ENCODE measurements at places on chromosomes 11 and 22.
A peak's percentile ranks its signal among the peaks of the same experiment; 100 is the strongest.

GRCh38 chr11:69375316-69376154 is 81.6 kb downstream of the MYEOV start:
- no peak for DNase-seq

GRCh38 chr11:78248191-78248590 is 59.5 kb downstream of the USP35 start:
- no peak for DNase-seq

DNA sequence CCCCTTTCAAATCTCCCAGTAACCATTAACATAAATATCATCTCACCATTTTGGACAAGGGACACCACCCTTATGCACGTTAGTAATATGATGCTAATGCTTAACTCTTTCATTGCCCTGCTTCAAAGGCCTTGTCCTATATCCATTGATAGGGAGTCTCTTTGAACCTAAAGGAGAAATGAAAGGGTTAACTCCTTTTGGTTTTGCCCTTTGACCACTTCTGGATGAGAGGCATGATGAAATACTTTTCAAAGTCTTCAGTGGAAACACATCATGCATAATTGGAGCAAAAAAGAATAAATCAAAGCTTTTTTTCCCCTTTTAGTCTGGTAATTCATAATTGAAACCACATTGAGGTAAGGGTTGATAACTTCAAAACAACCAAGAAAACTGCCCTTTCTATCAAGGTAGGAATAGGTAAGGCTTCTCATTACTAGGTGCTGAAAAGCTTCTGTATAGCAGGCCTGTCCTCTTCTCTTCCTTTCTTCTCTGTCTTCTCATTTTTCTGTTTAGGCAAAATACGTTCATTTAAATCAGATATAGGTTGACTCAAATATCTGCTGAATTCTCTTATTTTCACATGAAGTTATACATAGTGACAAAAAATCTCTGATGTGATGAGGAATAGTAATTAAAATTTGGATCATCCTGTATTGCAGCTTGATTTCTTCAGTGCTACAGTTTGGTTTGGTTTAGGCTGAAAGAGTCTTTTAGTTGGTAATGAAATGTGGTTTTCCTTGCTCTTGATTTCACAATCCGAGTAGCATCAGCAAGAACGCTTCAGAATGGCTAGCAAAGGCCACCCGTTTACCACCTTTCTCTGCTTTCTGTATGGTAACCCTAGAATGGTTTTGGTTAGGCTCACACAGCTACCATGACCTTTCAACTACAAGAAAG is 94.8 kb downstream of the EXT2 start:
- no peak for DNase-seq

GRCh38 chr11:111792955-111793500 is 26.8 kb upstream of the PPP2R1B start:
- DNase-seq = no peak

DNA sequence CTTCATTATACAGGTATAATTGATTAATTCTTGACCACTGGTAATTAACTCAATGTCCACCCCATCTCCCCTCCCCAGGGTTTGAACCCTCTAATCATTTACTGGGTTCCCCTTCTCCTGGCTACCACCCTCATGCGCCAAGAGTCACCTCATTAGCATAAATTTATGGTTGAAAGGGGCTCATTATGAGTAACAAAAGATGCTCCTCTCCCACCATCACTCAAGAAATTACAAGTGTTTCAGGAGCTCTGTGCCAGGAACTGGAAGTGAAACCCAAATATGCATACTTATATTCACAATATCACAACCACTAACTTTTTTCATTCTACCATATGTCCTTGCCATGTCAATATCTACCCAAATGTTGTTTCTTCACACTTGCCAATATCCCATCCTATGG is 7.8 kb upstream of the STIP1 start:
- DNase-seq = no peak

GRCh38 chr11:75031771-75032549 is 43.2 kb downstream of the NEU3 start:
- DNase-seq = no peak

DNA sequence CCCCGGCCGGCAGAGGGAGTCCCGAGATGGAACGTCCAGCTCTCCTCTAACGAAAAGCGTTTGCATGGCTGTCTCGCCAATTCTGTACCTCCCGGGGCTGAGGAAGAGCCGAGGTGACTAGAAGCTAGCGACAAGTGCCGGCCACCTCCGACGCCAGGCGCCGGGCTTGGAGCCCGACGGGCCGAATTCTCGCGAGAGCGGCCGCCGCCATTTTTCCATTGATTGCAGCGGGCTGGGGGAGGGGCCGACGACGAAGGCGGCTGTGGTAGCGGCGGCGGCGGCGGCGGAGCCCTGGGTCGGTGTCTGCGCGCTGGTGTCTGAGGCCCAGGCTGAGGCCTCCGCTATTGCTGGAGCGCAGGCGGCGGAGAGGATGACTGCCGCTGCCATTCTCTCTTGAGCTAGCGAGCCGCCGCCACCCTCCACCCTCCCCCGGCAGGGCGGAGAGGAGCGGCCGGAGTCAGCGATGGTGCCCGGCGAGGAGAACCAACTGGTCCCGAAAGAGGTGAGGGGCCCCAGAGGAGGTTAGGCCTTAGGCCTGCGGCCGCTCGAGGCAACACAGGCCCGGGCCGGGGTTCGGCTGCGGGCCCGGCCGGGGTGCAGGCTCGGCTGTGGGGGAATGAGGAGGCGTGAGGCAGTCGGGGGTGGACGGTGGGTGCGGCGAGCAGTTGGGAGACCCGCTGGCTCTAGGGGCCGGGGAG is at the start of gene USP47:
Gene USP47 (plus strand): TSS at position 250 of the 698 bp plus-strand sequence. CDS start 214 bp downstream, at position 464.
- DNase-seq = peak; percentile 93

- DNase-seq = no peak
Measured at GRCh38 chr22:44497218-44497904, 672 bp downstream of the RTL6 start.

DNA sequence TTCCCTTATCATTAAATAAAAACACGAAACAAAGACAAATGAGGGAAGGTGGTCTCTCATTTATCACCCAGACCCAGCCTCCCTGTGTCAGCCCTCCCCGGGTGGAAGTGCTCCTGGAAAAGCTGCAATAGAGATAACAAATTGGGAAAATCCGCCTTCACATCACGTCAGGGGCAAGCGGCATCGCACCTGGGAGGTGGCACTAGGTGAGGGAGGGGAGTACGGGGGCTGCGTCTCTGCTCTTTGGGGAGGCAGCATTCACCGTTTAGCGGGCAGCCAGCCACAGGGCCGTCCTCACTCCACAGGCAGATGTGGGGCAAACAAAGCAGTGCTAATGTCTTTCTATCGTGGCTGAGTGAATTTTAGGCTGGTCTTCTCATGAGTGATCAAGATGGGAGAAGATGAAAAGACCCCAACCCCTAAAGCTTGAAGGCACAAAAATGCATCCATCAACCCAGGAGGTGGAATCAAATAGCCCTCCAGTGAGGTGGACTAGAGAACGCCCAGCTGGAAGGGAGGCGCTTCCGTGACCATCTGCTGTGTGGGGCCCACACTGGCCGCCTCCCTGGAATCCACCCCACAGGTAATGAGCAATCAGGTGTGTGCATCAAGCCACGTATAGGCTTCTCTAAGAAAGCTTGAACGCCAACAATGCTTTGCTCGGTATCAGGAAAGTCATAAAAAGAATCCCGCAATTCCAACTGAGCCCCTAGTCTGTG is 629.5 kb downstream of the BRD1 start:
- DNase-seq = no peak

GRCh38 chr11:3894128-3894731 is 38.8 kb downstream of the STIM1 start:
- DNase-seq = no peak

DNA sequence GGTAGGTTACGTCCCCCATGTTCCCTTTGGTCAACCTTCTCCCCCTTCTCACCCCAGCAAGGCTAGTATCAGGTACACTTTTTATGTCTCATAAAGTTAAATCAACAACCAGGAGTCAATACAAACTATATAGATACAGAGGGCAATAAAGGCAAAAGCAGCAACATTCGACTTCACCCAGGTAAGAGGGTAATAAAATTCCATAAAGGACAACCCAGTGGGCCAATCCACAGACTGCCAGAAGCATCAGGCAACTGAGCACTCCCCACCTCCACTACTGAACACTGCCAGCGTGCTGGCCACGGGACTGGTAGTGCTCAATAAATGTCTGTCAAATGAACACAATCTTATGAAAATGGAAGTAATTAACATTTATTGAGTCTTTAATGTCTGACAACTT is 5.1 kb upstream of the MS4A18 start:
- no peak for DNase-seq

- DNase-seq = no peak
Measured at GRCh38 chr11:128824191-128825049, 42.7 kb downstream of the KCNJ1 start.

- no peak for DNase-seq
Measured at GRCh38 chr11:65425105-65425970, 2.7 kb downstream of the NEAT1 start.

DNA sequence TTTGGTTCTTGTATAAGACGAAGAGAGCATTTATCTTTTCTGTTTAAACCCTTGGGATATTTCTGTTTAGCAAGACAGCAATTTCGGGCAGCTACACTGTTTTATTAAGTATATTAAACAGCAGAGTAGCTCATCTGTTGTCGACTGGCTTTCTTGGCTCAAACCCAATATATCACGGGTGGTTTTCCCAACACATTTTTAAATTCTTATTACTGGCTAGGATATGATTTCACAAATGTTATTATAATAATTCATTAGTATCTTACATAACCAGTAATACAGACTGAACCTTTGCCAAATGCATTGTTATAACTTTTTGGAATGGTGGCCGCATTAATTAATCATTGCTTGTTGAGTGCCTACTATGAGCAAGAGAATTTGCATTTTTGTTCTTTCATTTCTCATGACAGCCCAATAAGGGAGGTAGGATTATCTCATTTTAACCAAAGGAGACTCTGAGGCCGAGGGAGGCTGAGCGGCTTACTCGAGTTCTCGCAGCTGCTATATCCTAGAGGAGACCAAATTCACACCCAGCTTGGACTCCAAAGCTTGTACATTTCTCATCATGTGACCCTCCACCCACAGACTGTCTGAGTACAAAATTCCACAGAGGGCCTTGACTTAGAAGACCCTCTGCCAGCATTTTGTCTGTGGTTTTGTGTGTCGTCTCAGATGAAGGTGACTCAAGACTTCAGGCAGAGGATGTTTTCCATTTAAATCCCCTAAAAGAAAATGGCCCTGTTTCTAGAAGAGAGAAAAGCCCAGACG is 304.9 kb downstream of the NTM start:
- DNase-seq = no peak

DNA sequence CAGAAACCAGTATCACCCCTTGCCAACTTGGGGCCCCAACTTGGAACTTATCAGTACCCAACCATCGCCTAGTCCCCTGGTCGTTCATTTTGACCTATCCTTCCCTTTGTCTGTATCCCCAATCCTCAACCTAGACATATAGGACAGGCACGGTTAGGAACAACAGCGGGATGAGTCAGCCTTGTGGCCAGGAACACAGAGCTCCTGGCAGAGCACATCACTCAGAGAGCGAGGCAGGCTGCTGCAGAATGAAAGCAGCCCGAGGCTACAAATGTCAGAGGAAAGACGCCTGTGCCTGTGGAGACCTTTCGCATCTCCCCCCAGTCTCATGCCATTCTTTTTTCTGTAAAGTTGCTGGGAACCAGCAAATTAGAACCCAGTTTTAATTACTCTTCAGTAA is 14.6 kb downstream of the DKK3 start:
- no peak for DNase-seq

DNA sequence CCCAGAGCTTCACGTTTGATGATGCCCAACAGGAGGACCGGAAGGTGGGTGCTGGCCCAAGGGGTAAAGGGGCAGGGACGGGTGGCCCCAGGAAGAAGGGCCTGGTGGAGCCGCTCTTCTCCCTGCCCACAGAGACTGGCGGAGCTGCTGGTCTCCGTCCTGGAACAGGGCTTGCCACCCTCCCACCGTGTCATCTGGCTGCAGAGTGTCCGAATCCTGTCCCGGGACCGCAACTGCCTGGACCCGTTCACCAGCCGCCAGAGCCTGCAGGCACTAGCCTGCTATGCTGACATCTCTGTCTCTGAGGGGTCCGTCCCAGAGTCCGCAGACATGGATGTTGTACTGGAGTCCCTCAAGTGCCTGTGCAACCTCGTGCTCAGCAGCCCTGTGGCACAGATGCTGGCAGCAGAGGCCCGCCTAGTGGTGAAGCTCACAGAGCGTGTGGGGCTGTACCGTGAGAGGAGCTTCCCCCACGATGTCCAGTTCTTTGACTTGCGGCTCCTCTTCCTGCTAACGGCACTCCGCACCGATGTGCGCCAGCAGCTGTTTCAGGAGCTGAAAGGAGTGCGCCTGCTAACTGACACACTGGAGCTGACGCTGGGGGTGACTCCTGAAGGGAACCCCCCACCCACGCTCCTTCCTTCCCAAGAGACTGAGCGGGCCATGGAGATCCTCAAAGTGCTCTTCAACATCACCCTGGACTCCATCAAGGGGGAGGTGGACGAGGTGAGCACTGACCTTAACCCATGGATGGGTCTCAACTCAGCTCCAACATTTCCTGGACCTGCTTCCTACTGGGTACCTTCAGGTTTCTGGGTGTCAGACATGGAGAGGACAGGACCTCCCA is 2.0 kb downstream of the RIC8A start:
- DNase-seq = no peak

GRCh38 chr22:37747080-37747714 is 50.3 kb downstream of the TRIOBP start:
- no peak for DNase-seq

- DNase-seq = no peak
Measured at GRCh38 chr11:15471048-15471894, 356.5 kb downstream of the INSC start.

DNA sequence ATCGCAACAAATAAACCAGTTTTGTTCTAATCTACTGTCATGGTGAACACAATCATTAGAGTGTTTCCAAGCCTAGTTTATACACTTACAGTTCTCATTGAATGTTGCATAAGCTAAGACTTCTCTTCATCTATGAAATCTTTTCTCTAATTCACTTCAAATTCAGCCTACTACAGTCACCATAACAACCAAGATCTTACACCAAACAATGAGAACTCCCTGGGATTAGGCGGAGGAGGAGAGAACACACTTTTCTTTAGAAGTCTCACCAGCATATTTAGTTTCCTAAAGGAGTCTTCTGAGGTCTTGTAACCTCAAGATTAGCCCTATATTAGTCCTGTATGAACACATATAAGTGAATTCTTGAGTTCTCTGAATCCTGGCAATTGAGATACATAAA is 1889.7 kb downstream of the LRRC4C start:
- no peak for DNase-seq

DNA sequence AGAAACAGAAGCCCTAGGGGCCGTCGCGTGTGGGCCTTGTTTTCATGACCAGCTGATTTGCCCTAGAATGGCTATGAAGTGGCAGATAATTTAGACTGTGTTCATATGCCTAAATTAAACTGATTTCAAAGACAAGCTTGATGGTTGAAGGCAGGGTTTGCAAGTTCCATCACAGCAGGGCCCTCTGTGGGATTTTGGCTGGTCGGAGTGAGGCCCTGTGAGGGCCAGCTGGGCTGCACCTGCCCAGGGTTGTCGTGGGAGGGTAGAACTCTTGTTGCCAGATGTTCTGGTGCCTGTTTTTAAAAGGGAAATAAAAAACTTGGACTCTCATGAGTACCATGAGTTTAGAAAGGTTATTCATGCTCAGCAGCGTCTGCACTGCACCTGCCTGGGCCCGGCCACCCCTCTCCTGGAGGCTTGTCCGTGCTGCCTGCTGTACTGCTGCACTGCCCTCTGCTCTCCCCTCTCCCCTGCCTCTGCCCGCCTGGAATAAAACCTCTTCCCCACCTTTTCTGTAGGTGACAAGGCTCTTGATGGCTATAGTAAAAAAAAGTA is 44.1 kb downstream of the AP2A2 start:
- no peak for DNase-seq

Data from stimulated activated CD4-positive, alpha-beta T cell treated with anti-CD3 and anti-CD28 coated beads, TNF-alpha, amount 100 ng/mL, for 1 hour (primary cell).